ENCODE measurements at places on chromosomes 4 and X. TPM values are rescaled to one million over a fixed set of nuclear protein-coding genes. Genes with fewer than 3 reads are reported as not detected.

Gene REPS2
- total RNA-seq, result 9.2 TPM

Gene MRFAP1L1
- total RNA-seq, result 41.6 TPM

Gene MAGT1
- total RNA-seq, result 51.3 TPM

Gene GABRG1
- total RNA-seq, result not detected

Gene GDI1
- 128 TPM for total RNA-seq

Gene CT45A2
- total RNA-seq, result not detected
